GM12878 (cell line): ENCODE measurements at places on chromosomes 4 and X.

DNA sequence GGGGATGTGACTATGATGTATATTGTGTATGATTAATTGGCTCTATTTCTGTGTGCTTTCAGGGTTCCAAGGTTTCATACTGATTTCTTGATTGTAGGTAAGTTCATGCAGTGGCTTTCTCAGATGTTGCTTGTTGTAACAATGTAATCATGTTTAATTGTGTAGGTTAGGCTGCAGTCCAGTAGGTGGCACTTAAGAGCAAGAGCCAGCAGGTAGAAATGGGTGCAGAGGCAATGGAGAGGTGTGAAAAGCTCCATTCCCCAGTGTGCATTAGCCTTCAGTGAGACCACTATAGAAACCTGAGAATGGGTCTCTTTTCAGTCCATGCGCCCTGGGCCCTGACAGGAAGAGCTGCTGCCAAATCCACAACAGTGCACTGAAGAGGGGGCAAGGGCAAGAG is 28.2 kb downstream of the DCAF12L2 start:
- no peak for DNase-seq

- DNase-seq = peak; percentile 37
Measured at GRCh38 chrX:16882702-16883486, 12.7 kb upstream of the RBBP7 start.

DNA sequence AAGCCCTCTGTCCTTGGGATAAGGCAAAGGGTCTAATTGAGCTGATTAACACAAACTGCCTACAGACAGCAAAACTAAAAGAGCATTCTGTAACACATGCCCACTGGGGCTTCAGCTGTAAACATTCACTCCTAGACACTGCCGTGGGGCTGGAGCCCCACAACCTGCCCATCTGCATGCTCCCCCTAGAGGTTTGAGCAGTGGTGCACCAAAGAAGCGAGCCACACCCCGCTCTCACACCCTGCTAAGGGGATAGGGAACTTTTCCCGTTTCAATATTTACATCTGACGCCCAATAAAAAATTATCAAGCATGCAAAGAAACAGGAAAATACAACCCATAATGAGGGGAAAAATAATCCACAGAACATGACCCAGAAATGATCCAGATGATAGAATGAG is 46.9 kb upstream of the HSD17B10 start:
- no peak for DNase-seq

DNA sequence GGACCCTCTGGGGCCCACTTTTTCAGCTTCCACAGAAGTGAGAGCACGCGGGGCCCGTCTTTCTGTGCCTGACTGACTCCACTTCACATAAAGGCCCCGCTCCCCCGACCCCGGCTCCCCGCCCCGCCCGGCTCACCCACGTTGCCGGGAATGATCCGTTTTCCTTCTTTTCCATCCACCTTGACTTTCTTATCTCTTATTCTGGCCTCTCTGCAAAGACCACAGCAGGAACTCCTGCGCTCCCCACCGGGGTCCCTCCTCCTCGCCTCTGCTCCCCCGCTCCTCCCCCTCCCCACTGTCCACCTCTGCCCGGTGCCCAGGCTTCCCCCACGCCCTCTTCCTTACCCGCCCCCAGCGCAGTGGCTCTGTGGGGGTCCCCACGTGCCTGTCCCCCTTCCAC is 54.2 kb upstream of the CLDN24 start:
- DNase-seq = no peak

DNA sequence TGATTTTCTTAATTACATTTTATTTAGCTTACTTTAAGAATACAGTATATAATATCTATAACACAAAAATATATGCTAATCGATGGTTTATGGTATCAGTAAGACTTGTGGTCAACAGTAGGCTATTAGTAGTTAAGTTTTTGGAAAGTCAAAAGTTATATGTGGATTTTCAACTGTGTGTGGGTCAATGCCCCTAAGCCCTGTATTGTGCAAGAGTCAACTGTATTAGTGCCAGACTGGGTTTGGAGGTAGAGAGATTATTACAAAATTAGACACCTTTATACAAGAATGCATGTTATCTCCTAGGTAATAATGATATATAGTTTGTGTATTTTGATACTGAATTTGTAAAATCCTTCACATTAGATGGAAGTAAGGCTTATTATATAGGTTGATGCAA is 100.3 kb upstream of the PRR32 start:
- no peak for DNase-seq

DNA sequence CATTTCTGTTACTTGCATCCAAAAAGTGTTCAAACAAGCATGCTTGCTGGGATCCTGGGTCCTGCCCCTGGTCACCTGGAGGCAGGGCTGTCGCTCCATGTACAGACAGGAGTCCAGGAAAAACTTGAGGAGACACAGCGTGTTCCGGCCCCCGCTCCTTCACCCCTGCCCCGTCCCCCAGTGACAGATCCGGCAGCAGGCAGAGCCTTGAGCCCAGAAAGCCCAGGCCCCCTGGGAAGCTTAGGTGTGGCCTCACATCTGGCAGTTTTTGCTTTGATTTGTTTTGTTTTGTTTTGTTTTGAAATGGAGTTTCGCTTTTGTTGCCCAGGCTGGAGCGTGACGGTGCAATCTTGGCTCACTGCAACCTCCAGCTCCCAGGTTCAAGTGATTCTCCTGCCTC is 67.0 kb downstream of the TRMT44 start:
- no peak for DNase-seq

GRCh38 chr4:23485801-23486200 is 404.0 kb downstream of the PPARGC1A start:
- DNase-seq = no peak

GRCh38 chr4:95198961-95199360 is 349.8 kb downstream of the UNC5C start:
- no peak for DNase-seq

DNA sequence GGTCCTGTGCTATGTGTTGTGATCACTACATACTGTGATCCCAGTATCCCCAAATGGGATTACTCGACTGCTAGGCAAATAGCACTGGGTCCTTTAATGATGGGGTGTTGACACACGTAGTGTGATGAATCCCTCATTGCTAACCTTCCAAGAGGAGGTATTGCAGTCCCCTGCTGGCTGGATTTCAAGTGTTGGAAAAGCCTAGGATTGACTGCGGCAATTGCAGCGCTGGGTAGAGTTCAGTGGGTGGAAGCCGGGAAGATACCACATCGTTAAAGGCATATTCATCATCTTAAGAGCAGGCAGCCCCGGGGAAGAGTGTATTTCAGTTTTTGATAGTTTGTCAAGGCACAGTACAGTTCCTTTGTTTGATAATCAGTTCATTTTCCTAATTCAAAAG is 159.9 kb downstream of the TRIML1 start:
- DNase-seq = no peak

- no peak for DNase-seq
Measured at GRCh38 chrX:115547448-115547847, 13.5 kb upstream of the PLS3 start.

DNA sequence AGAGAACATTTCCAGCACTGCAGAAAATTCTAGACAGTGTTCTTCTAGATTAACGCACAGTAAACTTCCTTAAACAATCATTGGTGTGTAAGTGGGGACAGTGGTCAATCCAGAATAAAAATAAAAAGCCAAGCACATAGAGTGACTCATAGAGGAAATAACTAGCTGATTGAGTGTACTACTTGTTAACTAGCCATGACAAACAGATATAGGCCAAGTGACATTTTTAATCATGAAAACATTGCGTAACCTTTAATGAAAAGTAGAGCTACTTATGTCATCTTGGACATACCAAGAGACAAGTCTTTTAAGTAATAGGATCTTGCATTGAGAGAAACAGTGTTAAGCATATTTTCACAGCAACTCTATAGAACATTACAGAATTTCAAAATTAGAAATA is 233.9 kb upstream of the MAB21L2 start:
- no peak for DNase-seq

GRCh38 chr4:81408341-81408740 is 63.4 kb downstream of the RASGEF1B start:
- no peak for DNase-seq

DNA sequence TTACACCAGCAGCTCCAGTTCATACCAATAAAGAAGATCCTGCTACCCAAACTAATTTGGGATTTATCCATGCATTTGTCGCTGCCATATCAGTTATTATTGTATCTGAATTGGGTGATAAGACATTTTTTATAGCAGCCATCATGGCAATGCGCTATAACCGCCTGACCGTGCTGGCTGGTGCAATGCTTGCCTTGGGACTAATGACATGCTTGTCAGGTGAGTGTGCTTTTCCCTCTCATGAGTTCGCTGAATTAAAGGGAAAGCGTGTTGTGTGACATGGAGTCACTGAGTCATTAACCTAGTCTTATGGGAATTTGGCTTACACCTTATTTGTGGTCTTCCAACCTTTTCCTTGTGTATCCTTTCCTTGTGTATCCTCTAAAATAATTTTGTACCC is 15.9 kb downstream of the TMEM165 start:
- no peak for DNase-seq

- no peak for DNase-seq
Measured at GRCh38 chrX:153526042-153526441, 8.6 kb downstream of the ATP2B3 start.

- DNase-seq = no peak
Measured at GRCh38 chrX:86103061-86103460, 45.2 kb upstream of the DACH2 start.

GRCh38 chr4:39928538-39928937 is 49.2 kb downstream of the PDS5A start:
- DNase-seq = no peak

DNA sequence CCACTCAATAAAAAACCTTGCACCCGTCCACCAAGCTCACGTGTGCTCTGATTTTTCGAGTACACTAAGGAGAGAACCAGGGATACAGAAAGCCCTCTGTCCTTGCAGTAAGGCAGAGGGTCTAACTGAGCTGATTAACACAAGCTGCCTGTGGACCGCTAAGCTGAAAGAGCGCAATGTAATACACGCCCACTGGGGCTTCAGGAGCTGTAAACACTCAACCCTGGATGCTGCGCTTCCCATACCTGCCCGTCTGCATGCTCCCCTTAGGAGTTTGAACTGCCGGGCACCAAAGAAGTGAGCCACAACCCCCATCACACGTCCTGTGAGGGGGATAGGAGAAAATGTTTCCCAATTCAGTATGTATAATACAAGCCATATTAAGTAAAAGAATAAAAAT is 664.8 kb downstream of the PCDH18 start:
- no peak for DNase-seq

- peak; percentile 45 for DNase-seq
Measured at GRCh38 chr4:10577508-10578426, 106.8 kb downstream of the CLNK start.

GRCh38 chr4:156956826-156957368 is 14.7 kb downstream of the PDGFC start:
- DNase-seq = no peak

GRCh38 chr4:153519687-153520086 is 53.5 kb downstream of the TMEM131L start:
- no peak for DNase-seq

DNA sequence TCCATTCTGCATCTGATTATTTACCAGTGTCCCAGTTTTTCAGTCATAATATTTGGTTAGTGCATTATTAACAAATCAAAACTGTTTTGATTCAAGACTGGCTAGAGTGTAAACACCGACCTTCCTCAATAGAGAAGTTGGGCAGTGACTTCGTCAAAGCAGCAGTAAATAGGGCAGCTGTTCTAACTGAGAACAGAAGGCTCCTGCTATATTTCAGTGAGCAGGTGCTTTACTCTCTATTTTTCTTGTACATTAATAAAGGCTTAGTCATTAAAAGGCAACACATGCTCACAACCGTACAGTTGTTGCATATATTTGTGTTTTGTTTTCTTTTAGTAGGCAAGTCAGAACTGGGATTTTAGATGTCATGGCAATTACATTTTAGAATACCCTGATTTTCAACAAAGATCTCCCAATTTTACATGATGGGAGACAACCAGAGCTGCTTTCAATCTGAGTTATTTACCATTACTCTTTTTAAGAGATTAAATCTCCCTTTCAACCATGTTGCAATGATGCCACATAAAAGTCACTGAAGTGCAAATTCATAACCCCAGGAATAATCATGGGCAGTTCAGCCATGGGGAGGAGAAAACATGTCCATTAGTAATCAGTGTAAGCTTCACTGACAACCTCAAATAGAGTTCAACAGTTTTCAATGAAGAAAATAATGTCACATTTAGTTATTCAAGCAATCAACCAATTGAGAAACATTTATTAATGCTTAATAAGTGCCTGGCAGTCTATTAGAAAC is 233.3 kb downstream of the NDST4 start:
- no peak for DNase-seq

DNA sequence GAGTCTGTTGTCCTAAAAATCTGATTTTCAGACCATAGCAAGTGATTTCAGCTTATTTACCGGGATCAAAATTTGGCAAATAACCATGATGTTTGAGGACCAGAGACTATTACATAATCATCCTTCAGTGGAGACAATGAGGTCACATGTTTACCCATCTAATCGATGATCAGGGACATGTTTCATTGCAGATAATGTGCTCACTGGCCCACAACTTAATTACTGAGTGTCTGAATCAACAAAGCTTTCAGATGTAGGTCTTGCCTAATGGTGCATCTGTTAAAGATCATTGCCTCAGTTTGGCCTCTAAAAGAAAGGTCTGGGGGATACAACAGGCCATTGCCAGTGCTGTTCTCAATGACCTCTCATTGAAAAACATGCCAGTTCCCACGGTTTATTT is 42.8 kb upstream of the KLHL34 start:
- DNase-seq = no peak

DNA sequence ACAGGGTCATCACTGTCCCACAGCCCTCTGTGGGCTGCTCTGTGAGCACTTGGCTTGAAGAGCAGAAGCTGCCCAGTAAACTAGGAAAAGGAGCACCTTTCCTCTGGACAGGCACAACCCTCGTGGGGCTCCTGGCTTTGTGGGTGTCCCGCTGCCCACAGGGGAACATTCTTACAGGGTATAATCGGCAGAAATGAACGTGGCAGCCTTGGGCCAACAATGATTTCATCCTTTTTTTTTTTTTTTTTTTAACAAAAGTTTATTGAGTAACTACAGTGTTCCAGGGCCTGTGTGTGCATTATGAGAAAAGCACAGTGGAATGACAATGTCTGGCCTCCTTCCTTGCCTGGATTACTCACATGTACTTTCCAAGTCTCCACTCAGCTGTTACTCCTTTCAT is 197.2 kb downstream of the PDGFC start:
- no peak for DNase-seq

- no peak for DNase-seq
Measured at GRCh38 chrX:13747836-13748235, 13.3 kb downstream of the OFD1 start.

DNA sequence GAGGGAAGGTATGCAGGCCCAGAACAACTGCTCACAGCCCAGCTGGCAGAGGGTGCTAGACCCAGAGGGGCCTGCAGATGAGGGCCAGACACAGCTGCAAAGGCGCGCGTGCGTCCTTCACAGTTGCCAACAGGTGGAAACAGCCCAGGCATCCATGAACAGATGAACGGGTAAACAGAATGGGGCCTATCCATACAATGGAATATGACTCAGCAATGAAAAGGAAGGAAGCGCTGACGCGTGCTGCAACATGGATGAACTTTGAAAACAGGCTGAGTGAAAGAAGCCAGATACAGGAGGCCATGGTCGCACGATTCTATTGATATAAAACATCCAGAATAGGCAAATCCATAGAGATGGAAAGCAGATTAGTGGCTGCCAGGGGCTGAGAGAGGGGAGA is 83.1 kb upstream of the DDX3X start:
- DNase-seq = no peak
